Ammon's horn (tissue), 1 donor: ENCODE measurements at places on chromosomes 6 and 20.

GRCh38 chr6:87588756-87589407, 905 bp downstream of the RARS2 start:
- no peak for DNase-seq

GRCh38 chr20:43584448-43585136, 6.1 kb upstream of the IFT52 start:
- no peak for DNase-seq

GRCh38 chr6:152170702-152171667, 363.5 kb downstream of the ESR1 start:
- no peak for DNase-seq

DNA sequence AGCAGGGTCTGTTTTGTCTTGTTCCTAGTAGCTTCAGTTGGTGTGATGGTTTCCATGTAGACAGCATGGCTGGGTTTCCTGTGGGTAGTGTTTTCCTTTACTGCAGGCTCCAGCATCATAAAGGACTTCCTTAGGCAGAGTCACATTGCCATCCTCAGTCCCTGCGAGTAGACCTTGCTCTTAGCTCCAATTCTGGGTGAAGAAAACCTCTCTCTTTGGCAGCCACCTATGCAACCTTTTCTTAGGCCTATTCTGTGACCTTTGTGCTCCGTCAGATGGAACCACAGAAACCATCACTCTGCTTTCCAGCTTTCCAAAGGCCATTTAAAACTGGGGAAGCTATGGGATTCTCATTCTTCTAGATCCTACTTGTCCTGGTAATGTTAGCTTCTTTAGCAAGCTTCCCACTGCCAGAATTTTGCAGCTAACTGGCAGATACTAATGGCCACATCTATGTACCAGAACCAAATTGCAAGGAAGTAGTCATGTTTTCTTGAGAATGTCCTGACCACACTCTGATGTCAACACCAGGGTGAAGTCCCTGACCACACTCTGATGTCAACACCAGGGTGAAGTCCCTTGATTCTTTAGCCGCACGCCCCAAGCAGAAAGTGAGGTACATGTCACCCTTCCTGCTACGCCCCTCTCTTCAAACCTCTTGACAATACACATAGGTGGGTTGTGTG, 646.6 kb upstream of the HS3ST5 start:
- DNase-seq, result no peak

GRCh38 chr6:9825526-9825925, 589.3 kb downstream of the TFAP2A start:
- DNase-seq, result no peak

- DNase-seq, result no peak
These were observed 28.4 kb downstream of the RNF182 start for GRCh38 chr6:13953061-13953705.

- no peak for DNase-seq
These were observed 49.1 kb upstream of the PTPRT start for GRCh38 chr20:43238833-43239232.

- DNase-seq, result no peak
These were observed 19.9 kb downstream of the HLA-DPB1 start for GRCh38 chr6:33095681-33096080.

GRCh38 chr6:160912411-160912810, 79.2 kb upstream of the MAP3K4 start:
- no peak for DNase-seq
